ENCODE measurements at places on chromosomes 2 and 18.

- no peak for DNase-seq
These were observed 392.1 kb downstream of the PTH2R start for GRCh38 chr2:208798698-208799097.

- DNase-seq, result no peak
These were observed 167.9 kb downstream of the PAX3 start for GRCh38 chr2:222130855-222131254.

DNA sequence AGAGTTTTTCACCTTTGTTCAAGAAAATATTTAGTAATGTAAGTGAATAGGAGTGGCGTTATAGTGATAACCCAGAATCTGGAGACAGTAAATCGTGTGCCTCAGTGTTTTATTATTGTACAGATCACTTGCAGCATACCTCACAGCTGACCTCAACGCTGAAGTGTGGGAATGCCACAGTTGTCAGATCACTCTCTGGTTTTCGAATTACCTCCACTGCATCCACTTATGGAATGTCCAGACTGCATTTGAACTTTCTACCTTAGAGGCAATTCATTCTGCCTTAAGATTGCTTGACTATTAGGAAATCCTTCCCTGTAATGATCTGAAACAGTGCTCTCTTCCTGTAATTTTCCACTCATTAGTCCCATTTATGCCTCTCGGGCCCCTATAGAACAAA is 164.5 kb upstream of the ALPP start:
- peak; percentile 13 for DNase-seq

DNA sequence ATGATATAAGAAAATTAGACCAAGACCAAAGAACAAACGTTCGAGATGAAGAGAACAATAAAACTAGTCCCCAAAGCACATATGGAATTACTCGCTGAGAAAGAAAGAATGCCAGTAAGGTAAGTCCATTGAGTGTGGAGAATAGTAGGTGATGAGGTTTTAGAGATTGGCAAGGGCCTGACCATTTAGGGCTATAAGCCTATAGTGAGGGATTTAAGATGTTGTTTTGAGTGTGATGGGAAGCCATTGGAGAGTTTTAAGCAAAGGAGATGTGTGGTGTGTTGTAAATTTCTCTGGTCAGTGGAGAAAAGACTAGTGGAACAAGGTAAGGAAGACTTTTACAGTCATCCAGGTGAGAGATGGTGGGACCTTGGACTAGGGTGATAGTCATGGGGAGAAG is 151.1 kb downstream of the MCFD2 start:
- no peak for DNase-seq

GRCh38 chr2:69580486-69580885 is 63.1 kb downstream of the AAK1 start:
- no peak for DNase-seq

DNA sequence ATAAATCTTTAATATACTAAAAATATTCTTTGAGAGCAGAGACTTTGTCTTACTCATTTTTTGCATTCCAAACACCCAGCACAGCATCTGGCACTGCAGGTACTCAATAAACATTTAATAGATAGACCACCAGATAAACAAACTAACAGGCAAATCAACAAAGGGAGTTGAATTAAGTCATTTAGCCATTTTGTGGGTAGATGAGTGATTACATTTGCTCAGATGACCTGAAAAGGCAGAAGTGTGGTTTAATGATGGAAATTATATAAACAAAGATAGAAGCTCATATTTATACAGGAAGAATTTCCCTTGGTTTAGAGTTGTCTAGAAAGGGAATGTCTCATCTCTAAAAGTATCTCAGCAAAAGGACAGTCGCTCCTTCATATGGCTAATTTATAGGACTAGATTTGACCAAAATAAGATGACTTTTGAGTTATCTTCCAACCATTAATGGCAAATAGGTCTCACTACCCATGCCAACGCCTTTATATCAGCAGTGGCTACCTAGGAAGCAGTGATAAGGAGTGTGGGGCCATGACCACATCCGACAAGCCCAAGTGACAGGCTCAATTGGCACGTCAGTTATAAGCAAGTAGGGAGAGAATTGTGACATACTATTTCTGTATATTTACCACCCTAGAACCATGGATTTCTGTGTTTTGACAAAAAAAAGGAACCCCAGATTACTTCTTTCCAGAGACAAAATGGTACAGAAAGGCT is 173.5 kb downstream of the ATAD2B start:
- no peak for DNase-seq

- DNase-seq, result peak; percentile 67
These were observed 275.8 kb downstream of the LNPK start for GRCh38 chr2:175726223-175726622.

- DNase-seq, result peak; percentile 39
These were observed 25.1 kb upstream of the ARHGAP25 start for GRCh38 chr2:68709421-68709911.

- no peak for DNase-seq
These were observed 268.8 kb downstream of the IKZF2 start for GRCh38 chr2:212882626-212883025.

GRCh38 chr2:131394147-131394931 is 30.4 kb upstream of the RAB6D start:
- DNase-seq, result peak; percentile 17

DNA sequence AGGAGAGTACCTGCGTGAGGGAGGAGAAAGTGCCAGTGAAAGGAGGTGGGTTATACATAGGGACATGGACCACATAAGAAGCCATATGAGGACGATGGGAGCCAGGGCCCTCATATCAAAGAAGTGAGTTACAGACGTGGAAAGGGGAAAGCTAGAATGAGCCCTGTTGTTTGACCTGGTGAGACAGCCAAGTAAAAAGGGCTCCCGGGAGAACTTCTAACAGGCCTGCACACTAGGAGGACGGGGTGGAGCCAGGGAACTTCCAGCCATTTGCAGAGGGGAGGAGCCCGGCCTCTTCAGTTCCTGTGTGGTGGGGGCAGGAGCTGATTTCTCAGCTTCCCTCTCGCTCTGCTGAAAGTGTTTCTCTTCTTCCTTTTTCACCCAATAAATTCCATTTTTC is 84.1 kb upstream of the SLC66A3 start:
- peak; percentile 24 for DNase-seq

DNA sequence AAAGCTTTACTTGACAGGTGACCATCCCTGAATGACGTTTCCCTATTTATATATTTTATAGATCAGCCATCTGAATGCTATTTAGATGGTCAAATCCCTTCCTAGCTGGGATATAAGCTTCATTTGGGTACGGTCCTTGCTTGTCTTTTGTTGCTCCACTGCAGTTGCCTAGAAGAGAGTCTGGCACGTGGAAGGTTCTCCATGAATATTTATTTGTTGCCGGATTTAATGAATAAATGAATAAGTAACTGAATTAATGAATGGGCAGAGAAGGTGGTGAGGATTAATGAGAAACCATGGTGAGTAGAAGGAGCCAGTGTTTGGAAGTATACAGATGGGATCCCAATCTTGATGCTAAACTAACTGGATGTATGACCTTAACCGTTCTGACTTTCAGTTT is 222.1 kb downstream of the LPIN1 start:
- DNase-seq, result no peak

DNA sequence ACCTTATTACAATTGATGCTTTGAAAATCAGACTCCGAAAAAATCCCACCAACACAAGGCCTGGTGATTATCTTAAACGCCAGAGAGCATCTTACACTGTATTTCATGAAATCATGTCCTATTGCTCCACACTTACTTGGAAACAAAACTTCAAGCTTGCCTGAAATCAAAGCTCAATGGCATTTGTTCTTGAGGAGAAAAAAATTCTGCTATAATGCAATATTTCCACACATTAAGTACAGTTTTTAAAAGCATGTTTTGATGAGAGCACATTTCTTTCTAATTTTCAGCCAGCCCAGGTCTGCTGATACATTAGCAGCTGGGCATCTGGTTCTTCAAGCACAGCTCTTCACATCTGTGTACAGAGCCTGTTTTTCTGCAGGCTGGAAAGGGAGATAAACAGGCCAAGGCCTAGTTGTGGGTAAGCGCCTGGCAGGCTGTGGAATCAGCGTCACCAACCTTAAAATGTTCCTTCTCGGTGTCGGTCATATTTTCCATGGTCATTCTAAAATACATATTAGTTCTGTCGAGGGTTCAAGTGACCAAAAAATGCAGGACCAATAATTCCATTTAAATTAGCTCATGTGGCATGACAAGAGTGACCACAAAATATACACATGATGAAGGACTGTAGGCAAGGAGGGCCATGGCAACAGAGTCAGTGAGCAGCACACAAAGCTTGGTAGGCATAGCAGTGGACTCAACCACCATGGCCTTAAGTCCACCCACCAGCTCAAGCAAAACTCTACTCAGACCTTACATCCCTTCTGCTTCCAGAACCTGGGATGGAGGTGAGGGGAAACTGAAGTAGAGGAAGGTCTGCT is 20.9 kb downstream of the SLC8A1 start:
- no peak for DNase-seq

GRCh38 chr2:160375802-160376469 is 117.7 kb downstream of the RBMS1 start:
- DNase-seq, result peak; percentile 60

DNA sequence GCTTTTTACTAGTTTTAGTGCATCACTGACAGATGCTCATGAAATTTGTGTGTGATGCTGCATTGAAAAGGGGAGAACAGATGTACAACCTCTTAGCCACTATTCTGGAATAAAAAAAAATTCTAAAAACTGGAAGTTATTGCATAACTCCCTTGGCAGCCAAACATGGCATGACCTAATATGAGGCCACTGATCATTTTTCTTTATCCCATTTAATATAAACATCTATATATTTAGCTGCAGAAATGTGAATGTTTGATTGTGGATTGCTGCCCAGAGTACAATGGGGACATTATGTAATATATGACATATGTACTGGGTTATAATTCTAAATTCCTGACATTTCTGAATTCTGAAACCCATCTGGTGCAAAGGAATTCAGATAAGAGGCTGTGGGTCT is 86.5 kb downstream of the CDCA7 start:
- peak; percentile 60 for DNase-seq

DNA sequence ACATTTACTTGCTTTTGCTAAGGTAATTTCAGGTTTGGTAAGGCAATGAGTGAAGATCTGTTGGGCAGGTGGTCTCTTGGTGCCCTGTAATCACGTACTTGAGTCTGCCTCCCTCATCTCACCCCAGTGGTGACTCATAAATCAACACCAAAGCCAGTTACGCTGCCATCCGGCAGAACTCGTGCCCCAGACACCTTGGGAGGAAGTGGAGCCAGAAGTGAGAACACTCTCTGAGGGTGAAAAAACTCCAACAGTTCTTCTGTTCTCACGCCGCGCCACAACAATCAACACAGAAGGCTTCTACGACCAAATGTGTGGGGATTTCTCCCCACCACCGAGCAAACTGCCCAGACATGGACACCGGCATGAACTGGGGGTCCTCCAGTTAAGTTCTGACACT is 206.2 kb downstream of the ARL4C start:
- DNase-seq, result no peak

DNA sequence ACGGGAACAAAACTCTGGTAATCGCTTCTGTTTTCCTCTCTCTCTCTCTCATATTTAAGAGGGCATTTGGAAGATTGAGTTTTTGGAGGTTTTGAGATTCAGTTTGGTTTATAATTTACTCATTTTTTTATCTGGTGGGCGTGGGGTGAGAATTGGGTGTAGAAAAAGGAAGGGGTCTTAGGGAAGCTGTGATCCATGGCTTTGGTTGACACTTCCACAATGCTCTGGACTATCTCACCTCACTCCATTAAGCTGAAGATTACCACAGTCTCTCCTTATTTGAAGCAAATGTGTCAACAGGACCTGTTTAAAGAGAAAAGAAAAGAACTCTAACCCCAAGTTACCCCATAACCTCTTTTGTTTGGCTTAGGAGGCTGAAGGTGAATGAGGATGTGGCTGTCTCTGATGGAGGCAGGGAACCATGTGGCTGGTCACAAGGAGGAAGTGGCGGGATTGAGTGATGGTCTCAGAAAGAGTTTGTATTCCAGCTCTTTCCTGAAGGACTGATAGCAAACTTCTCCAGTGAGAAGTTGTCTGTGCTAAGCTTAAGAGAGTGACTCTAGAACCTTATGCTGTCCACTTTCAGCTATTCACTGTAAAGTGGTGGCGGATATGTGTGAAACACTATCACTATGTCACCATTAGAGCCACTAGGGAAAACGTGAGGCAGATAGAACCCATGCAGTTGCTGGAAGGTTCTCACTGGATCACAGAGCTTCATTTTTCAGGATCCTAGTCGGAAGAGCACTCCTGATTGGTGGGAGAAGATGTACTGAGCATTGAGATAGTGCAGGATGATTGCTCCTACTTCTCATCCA is 934 bp downstream of the ZNF804A start:
- DNase-seq, result peak; percentile 31

DNA sequence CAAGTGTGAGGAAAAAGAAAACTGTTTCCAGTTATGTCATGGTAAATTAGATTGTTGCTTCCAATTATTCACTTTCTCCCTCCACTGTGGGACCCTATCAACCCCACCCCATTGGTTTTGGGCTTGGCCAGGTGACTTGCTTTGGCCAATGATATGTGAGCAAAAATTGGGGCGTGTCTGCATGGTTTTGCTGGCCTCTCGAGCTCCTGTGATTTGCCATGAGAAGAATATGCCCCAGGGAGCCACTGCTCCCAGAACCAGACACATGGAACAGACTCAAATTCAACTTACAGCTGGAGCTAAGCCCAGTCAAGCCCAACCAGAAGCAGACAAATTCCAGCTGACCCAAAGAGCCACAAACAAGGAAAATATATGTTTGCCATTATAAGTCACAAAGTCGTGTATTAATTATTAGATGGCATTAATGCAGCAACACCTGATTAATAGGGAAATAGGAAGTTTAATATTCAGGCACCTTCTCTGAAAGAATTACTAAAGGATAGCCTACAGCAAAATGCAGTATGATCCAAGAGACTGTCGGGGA is 248.9 kb downstream of the ANAPC1 start:
- DNase-seq, result peak; percentile 31

DNA sequence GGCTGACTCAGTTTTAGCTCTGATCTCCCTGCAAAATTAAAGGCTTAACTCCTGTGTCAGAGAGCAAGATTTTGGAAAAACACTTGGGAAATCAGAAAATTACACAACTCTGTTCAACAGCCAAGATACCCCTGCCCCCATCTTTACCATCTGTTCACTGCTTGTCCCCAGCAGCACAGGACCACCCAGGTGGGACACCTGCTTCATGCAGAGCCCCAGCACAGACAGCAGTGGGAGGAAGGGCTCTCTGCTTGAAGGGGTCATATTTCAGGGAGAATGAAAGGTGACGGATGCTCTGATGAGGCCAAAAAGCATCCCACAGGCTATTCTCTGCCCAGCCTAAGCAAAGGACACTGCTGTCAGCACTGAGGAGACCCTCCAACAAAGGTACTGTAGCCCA is 584.6 kb upstream of the KLHL29 start:
- no peak for DNase-seq

- DNase-seq, result peak; percentile 72
These were observed 260.4 kb upstream of the DSEL start for GRCh38 chr18:67776929-67777328.

- DNase-seq, result peak; percentile 68
These were observed 1.9 kb downstream of the CLK1 start for GRCh38 chr2:200862532-200863000.

DNA sequence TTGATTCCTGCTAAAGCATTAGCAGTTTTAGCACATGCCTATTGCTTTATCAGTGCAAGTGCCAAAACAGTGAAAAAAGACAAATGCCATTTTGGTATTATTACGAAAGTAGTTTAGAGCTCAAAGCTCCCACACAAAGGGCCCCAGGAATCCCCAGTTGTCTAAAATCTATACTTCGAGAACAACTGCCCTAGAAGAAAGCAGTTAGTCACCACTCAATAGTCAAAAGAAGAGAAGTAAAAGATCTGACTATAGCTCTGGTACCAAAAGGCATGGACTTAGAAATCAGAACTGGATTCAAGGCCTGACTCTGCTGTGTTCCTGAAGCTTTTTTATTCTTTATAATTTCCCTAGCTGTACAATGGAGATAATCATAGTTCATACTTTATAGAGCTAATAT is 21.8 kb downstream of the SCN3A start:
- DNase-seq, result no peak

- no peak for DNase-seq
These were observed 131.5 kb downstream of the FAM161A start for GRCh38 chr2:61722318-61722717.

All from fibroblast of skin of right biceps (primary cell).